ENCODE measurements at places on chromosomes 4 and X.
A peak's percentile ranks its signal among the peaks of the same experiment; 100 is the strongest.

DNA sequence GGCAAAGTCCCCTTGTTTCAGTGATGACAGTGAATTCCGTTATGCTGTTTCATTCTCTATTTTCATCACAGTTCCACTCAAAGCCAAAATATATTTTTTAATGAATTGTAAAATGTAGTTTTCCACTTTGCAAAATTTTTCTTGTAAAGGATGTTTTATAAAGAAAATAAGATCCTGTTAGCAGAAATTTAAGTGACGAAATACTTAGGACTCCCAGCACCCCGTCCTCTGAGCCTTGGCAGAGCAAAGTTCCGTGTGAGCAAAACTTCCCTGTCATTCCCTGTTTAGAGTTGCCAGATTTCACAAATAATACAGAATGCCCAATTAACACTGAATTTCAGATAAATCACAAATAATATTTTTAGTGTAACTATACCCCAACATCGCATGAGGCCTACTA, 81.0 kb upstream of the RBPJ start:
- no peak for DNase-seq

- no peak for DNase-seq
Observed at GRCh38 chr4:88897752-88898151, 159.2 kb downstream of the FAM13A start.

- DNase-seq: no peak
Observed at GRCh38 chrX:144494074-144494473, 610.2 kb downstream of the UBE2NL start.

- DNase-seq: no peak
Observed at GRCh38 chrX:136865270-136866158, 15.0 kb downstream of the RBMX start.

GRCh38 chrX:71994601-71995000, 84.0 kb downstream of the NHSL2 start:
- no peak for DNase-seq

GRCh38 chr4:111838406-111838930, 306.8 kb upstream of the FAM241A start:
- DNase-seq: no peak

DNA sequence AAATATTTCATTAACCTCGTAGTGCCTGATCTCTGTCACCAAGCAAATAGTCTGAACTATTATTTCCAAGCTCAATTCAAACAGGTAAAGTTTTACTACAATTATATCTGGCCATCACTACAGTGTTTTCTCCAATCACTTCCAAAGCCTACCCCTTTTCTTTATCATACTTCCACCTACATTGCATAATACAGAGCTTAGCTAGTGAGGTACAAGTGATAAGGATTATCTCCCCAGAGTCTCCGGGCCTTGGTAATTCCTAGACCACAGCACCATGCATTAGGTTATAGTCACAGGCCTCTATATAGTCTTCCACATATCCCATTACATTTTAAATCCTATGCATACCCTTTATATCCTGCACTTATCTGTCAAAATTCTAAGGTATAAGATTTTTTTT, 154.2 kb downstream of the SNCA start:
- DNase-seq: no peak

GRCh38 chrX:27565992-27566391, 24.2 kb upstream of the DCAF8L2 start:
- DNase-seq: no peak

- no peak for DNase-seq
Observed at GRCh38 chr4:171031338-171031737, 781.9 kb upstream of the GALNTL6 start.

GRCh38 chr4:92182736-92183407, 120.9 kb upstream of the GRID2 start:
- DNase-seq: no peak

GRCh38 chr4:186096681-186097165, 7.8 kb upstream of the FAM149A start:
- DNase-seq: no peak

DNA sequence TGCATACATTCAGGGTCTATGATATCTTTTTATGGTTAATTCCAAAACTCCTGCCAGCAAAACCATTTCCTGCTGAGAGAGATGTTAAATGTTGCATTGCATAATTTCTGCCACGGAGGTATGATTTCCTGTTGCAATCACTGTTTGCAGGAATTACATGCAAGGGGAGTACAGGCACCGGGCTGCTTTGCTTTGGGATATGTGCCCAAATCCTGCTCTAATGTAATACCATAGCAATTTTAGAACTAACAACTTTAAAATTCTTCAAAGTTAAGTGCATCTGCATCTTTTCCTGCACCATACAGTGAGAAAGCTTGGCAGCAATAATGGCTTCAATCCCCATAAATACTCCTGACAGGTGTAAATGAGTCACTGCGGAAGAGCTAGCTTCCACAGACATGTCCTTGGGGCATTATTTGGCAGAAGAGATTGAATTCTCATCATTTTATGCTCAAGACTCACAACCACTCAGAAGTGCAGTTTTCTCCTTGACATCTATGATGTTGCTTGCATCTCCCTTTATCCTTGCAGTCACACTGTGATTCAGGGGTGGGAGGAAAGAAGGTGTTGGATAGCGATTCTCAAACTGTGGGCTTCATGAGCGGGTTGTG, 29.6 kb downstream of the TRIM2 start:
- DNase-seq: peak; percentile 98

- no peak for DNase-seq
Observed at GRCh38 chr4:187576751-187577150, 418.8 kb upstream of the ZFP42 start.

- DNase-seq: peak; percentile 81
Observed at GRCh38 chr4:132395561-132395960, 753.5 kb upstream of the PCDH10 start.

DNA sequence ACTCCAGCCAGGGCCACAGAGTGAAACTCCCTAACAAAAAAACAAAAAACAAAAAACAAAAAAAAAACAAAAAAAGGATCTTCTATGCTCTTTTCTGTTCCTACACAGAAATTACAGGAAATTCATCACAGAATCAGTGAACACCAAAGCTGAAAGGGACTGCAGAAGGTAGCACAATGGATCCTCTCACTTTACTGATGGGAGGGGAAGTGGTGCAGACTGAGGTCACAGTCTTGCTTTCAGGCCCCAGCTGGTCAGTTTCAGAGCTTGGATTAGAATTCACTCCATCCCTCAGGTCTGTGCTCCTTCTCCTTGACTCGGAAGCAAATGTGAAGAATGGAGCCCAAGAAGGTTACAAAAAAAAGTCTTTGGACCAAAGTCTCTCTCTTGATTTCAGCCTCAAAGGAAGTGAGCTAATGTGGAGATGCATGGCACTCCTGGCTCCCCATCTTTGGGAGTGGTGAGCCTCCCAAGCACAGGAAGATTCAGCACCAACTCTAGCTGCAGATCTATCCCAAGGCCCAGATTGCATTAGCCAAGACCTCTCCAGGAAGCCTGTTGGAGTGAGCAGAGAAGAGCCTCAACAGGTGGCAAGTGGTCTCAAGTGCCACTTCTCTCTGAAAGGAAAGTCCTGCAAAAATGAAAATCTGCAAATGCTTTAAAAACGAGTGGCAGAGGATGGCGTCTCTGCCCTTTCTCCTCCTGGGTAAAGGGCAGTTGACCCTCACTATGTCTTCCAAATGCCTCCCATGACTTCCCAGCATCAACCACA, 176.0 kb downstream of the MAML3 start:
- no peak for DNase-seq

- DNase-seq: no peak
Observed at GRCh38 chrX:53003111-53003510, 44.8 kb upstream of the FAM156A start.

DNA sequence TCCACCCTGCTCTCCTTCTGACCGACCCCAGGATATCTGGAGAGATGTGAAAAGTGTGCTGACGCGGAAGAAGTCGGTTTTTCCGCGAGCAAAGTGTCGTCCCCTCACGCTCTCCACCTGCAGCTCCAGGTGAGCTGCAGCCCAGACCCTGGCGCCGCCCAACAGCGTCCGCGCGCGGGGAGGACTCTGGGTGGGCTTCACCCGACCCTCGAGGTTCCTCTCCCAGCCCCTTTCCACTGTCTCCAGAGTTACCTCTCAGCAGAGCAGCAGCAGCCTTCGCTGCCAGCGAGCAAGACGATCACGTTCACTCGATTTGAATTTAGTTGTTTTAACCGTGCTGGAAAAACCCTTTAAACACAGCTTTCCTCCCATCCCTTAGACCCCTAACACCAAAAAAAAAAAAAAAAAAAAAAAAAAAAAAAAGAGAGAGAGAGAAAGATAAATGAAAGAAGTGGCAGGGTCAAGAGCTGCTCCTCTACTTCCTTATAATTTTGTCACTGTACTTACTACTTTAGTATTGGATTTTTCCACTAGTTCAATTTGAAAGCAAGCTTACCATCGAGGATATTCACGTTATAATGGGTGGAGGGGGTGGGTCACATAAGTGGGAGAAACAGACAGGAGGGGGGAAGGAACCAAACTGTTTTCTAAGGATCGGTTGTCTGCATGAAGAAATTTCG, 758 bp upstream of the NR3C2 start:
- no peak for DNase-seq

GRCh38 chr4:153038623-153039311, 102.6 kb downstream of the FHDC1 start:
- DNase-seq: no peak

Measured in SK-N-MC (cell line).